ENCODE measurements at places on chromosomes 2 and 18. TPM values are rescaled to one million over a fixed set of nuclear protein-coding genes. Genes with fewer than 3 reads are reported as not detected.

The RAB17 gene
- 0.87 TPM for total RNA-seq

The PRSS56 gene
- not detected for total RNA-seq

The TEX44 gene
- not detected for total RNA-seq

The CCDC68 gene
- total RNA-seq: 6.0 TPM

The BOLL gene
- total RNA-seq: not detected

The SERPINB10 gene
- not detected for total RNA-seq

The FBXO36 gene
- 3.0 TPM for total RNA-seq

The ANKRD30B gene
- total RNA-seq: 0.39 TPM

The GAREM2 gene
- total RNA-seq: 6.8 TPM

The TRIM43 gene
- not detected for total RNA-seq

The HMSD gene
- total RNA-seq: not detected

The ZC3H8 gene
- 5.3 TPM for total RNA-seq

The MAPRE2 gene
- total RNA-seq: 23.6 TPM

The SEMA4C gene
- total RNA-seq: 25.9 TPM

The IL1A gene
- total RNA-seq: not detected

The STAT4 gene
- 4.1 TPM for total RNA-seq
